ENCODE measurements at places on chromosomes 1 and 21.
A peak's percentile ranks its signal among the peaks of the same experiment; 100 is the strongest.

DNA sequence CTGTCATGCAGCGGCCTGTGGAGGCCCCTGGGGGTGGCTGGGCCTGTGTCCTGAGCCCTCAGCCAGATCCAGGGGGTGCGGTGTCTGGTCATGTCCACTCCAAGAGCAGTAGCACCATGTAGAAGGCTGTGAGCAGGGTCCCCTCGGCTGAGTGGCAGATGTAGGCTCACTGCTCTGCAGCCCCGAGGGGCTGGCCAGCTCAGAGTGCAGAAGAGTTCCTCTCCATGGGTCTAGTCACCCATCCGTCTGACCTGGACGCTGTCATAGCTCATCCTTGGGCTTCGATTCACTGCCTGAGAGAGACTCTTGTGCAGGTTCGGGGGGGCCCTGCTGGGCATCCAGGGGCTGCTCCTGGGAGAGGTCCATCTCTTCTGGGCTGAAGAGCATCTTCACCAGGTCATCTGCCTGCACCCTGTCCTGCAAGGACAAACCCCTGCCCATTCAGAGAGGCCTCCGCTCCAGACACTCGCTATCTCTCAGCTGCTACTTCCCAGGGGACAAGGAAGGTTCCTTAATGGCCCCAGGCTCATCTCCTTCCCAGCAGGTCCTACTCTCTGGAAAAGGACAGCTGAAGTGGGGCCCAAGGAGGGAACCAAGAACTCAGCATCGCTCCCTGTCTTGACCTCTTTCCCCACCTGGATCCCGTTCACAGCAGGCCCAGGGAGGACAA, 6.5 kb upstream of the CLDN19 start:
- DNase-seq: no peak

DNA sequence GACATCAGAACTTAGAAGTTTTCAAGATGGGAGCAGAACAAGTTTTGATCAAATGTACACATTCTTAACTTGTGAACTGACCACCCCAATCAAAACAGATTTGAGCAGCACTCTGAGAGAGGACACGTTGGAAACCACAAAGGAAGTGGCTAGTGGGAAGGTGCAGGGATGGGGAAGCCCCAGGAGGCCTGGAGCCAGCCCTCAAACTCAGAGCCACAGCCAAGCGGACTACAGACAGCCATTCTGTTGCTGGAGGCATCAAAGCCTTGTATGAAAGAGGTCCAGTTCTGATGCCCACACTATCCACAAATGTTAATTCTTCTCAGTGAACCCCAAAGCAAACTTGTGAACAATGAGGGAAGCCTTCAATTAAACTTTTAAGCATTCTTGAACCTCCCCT, 143.6 kb upstream of the RAB4A start:
- peak; percentile 41 for DNase-seq

GRCh38 chr1:50658459-50659076, 235.3 kb upstream of the DMRTA2 start:
- no peak for DNase-seq

GRCh38 chr1:153616917-153617311, 789 bp upstream of the S100A14 start:
- DNase-seq: no peak

GRCh38 chr1:42971841-42972291, 13.2 kb upstream of the SLC2A1 start:
- no peak for DNase-seq

- DNase-seq: peak; percentile 9
These were observed 1208.5 kb upstream of the ADGRL4 start for GRCh38 chr1:80214888-80215540.

DNA sequence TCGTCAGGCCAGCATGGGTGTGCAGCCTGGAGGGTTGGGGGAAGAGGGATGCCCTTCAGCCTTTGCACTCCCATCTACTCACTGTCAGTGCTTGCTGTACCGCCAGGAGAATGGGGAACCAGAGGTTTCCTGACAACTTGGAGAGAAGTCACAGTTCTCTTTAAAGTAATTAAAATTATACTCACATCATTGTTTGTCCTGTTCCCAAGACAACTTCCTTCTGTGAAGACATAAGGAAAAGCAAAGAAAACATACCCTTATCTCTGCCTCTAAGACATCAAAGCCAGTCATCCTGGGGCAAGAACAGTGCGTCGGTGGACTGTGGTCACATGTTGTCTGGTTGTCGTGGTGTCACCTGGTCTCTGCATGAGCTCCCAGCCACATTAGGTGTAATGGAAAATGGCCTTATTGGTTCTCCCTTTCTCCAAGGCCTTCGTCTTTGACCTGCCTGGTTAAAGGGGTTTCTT, 17.6 kb downstream of the TRAF5 start:
- DNase-seq: no peak

GRCh38 chr1:214514819-214515383, 36.5 kb downstream of the PTPN14 start:
- DNase-seq: no peak

DNA sequence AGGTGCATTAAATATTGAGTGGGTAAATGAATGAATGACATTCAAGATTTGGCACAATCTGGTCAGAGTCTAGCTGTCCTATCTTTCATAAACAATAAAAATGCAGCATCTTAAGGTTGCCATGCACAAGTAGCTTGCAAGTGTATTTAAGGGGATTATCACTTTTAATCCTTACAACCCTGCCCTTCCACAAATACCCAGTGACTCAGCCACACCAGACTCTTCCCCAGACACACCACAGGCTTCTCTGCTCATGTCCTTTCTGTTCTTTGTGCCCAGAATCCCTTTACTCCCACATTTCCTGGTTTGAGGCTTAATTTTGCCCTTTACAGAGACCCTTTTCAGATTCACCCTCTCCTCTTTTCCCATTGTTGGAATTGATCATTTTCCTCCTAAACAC, 59.8 kb downstream of the KIRREL1 start:
- no peak for DNase-seq

DNA sequence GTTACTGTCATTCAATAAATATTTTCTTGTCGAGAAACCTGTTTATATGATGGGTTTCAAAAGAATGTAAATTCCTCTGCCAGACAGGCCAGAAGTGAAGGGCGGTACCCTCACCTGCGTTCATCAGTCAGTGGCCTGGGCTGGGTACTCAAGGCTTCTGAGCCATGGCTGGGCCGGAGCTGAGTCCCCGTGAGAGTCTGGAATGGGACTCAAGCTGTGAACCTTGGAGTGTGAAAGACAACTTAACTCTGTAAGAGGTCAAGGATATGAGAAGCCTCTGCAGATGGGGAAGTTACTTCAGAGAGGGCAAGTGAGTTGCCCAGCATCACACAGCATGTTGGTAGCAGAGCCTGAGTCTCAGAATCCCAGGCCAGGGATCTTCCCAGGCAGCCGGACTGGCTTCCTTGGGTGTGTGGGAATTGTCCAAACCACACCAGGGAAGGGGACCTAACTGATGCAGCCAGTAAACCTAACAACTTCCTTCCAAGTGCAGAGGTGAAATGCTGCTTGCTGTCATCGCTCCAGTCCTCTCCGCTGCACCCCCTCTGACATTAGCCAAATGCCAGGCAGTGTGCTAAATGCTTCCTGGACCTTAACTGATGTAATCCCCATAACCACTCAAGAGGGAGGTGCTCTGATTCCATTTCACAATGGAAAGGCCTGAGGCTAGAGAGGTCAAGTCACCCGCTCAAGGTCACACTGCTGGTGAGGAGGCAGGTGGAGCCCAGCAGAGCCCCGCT, 4.8 kb downstream of the DISP3 start:
- no peak for DNase-seq

- DNase-seq: peak; percentile 21
These were observed 144.3 kb upstream of the C1orf21 start for GRCh38 chr1:184242507-184242943.

GRCh38 chr1:19315378-19316198, 3.5 kb downstream of the SLC66A1 start:
- peak; percentile 83 for DNase-seq

DNA sequence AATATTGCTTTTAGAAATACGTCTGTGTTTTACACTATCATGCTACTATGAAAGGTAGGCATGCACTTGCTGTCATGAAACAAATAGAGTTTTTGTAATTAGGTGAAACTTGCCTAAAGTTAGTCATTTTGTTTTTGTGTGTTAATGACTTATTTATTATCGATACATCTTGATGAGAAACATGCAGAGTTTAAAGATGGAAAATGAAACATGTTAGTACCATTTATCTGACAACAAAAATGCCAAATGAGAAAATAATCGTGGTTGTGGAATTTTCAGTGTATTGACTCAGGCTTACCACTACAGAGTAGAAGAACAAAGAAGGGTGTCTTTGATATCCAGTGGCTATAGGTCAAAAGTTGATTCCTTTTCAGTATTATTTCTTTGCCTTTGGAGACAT, 105.5 kb downstream of the NCAM2 start:
- DNase-seq: no peak

- DNase-seq: peak; percentile 39
These were observed 26.9 kb downstream of the OR6Y1 start for GRCh38 chr1:158527190-158527815.

DNA sequence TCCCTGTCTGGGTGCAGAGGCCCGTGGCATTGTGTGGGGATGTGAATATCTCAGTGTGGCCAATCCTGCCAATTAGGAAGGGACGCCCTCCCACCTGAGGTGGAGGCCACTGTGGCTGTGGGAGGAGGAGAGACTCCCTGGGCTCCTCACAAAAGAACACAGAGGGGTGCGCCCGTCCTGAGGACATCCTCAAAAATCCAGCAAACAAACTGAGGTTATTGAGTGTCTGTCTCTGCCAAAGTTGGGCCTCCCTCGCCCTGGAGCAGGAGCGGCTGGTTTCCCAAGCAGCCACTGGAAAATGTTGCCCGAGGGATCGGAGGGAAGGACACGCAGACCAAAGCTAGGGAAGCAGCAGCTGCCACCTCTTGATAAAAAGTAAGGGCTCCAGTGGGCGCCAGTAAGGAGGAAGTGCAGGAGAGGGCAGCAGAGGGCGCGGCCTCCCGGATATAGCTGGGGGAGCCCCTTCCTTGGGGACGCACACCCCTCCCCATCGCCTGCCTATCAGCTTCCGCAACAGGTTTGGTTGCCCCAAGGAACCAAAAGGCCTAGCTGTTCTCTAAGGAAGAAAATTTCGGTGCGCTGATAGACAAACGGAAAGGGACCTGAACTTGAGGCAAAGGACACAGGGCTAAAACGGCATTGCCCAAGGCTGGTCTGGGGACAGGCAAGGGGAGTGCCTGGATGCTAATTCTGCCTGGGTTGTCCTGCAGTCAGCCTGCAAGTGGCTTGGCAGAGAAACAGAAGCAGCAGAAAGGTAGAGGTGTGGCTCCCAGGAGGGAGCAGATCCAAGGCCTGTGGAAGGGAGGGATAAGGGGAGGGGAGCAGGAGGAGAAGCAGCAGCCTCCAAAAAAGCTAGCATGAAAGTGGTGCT, 1.7 kb upstream of the GRIK3 start:
- DNase-seq: peak; percentile 17

DNA sequence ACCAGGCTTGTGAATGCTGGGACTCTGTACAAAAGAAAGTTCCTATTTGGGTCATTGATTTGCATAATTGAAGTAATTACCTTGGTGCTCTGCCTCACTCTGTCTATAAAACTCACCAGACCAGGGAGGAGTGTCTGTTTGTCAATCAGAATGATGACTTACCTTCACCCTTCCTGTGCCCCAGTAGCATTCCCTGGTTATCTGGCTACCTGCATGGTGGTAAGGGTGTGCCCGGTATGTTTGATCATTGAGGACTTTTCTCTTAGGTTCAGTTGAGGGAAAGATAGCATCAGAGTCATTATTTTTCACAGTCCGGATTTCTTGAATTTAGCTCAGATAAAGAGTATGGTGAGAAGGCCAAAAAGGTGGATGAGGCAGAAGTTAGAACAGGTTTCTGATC, 190.0 kb downstream of the BRINP2 start:
- no peak for DNase-seq

GRCh38 chr1:236733653-236734052, 47.4 kb downstream of the ACTN2 start:
- DNase-seq: peak; percentile 24

DNA sequence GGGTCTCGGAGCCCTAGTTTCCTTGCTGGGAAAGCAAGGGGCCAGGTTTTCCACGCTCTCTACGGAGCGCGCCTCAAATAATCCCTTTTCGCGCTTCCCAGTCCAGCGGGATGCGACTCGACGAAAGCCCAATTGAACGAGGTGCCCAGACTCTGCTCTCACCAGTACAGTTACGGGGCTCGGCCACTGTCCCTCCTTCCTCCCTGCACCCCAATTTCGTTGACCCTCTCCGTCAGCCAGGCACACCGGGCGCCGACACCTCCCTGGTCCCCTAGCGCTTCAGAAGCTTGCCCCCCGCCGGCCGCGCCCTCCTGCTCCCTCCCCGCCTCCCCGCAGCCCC, 389 bp downstream of the SEMA6C start:
- no peak for DNase-seq

GRCh38 chr1:204659056-204659455, 26.5 kb downstream of the LRRN2 start:
- no peak for DNase-seq

- DNase-seq: no peak
These were observed 70.6 kb upstream of the ST6GALNAC3 start for GRCh38 chr1:76003946-76004345.

DNA sequence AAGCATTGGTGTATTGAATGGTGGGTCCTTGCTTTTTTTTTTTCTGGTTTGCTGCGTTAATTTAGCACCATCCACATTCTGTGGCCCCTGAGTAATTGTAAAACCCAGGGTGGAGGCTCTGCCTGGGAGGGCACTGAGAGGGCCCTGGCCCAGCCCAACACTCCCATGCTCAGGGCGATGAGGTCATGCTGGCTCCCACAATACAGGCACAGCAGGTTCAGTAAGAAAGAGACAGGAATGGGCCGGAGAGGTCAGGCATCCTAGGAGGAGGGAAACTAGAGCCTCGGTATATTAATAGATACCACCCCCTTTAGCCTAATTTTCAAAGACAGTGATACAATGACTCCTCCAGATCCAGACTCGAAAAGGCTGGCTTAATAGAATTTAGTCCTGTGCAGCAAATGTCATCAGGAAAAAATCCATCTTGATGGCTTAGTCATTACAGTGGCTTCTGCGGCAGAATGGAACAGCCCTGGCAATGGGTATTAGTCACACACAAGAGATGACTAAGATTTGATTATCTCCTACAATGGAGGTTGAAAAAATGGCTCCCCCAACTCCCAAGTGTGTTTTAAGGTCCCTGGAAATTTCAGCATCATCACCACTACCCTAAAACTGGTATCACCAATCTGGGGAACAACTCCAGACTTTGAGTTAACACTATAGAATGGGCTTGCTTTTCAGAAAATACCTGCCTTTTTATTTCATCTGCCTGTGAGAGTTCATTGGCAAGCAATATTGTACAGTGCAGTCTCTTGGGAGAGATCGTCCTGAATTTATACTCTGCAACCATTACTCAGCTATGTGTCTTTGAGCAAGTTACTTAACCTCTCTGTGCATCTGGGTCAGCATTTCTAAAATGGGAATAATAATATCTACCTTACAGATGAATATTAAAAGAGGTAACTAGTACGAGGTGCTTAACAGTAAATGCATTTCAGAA, 43.9 kb upstream of the LYST start:
- peak; percentile 52 for DNase-seq

DNA sequence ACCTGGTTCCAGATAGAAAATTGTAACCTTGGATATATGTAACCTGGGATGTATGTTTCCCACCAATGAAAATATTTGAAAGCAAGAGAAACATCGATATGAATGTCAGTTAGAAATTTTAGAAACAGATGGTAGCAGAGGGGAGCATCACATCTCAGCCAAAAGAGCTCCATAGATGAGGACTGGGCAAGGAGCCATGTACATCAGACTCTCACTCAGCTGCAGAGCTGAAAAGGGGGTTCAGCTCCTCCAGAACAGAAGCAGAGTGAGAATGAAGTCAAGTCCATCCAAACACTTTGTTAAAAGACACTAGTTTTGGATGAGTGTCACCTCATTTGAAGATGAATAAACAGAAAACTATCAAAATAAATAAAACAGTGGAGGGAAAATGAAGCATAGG, 202.4 kb downstream of the HMCN1 start:
- no peak for DNase-seq

GRCh38 chr1:226344441-226345259, 35.7 kb upstream of the LIN9 start:
- no peak for DNase-seq

Measured in GM12865 (cell line).